BE2C (cell line): ENCODE measurements at places on chromosomes 16 and 17.
A peak's percentile ranks its signal among the peaks of the same experiment; 100 is the strongest.

DNA sequence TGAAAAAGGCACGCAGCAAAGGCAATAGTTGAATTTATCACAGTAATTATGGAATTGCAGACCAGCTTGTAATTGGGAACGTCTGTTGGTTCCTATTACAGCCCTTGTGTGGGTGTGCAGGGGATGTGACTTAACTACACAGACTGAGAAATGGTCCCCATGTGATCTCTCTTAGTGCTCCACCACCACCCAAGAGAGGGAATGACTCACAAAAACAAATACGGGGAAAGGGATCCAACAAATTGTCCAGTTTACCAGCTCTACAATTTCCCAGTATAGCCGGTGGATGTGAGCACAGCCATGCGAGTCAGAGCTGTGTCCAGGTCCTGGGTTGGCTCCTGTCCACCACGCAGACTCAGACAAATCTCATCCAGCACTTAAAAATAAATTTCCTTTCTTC, 337.9 kb downstream of the GRIN2A start:
- DNase-seq, result no peak

- DNase-seq, result peak; percentile 82
Measured at GRCh38 chr16:20866145-20866772, 33.9 kb downstream of the DCUN1D3 start.

GRCh38 chr16:57611181-57611580, 17.2 kb upstream of the ADGRG1 start:
- no peak for DNase-seq

DNA sequence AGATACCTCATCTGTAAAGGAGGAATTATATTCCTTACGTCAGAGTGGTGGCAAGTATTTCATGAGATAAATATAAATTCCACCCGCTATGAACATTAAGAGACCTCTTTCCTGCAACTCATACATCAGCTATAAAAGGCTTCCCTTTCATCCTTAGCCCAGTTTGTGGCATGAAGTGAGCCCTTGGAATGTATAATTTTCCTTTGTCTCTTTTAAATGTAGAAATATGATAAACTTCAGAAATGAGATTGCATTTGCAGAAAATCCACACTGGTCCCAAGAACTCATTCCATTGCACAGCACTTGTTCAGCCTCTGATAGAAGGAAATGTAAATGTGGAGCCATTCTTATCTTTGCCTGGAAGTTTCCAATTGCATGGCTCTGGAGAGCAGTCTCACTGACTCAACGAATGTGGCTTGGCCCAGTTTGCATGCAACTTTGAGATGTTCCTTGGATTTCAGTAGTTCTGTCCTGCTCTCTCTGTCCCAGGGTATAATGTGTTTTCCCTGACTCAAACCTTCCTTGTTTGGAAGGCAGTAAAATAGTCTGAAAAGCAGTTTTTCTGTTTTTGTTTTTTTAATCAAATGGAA, 746.4 kb downstream of the CDH11 start:
- no peak for DNase-seq

GRCh38 chr17:83012200-83012785, 67.1 kb upstream of the METRNL start:
- DNase-seq, result no peak

GRCh38 chr17:42118545-42118944, 2.6 kb downstream of the KAT2A start:
- peak; percentile 62 for DNase-seq

DNA sequence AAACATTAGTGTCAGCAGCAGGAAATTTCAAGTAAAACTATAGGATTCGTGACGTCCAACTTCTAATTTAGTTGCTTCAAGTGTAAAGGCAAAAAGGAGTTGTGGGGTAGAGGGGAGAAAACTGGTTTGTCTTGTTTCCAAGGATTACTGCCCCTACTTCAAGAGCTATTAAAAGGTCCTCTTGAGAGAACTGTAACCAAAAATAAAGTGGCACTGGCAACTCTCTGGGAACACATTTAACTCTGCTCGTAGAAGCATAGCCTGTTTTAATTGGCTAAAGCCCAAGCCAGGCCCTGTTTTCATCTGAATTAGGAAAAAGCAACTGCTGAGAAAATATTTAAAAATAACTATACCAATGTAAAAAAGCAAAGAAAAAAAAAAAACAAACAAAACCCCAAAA, 51.8 kb upstream of the AKAP1 start:
- DNase-seq, result no peak

DNA sequence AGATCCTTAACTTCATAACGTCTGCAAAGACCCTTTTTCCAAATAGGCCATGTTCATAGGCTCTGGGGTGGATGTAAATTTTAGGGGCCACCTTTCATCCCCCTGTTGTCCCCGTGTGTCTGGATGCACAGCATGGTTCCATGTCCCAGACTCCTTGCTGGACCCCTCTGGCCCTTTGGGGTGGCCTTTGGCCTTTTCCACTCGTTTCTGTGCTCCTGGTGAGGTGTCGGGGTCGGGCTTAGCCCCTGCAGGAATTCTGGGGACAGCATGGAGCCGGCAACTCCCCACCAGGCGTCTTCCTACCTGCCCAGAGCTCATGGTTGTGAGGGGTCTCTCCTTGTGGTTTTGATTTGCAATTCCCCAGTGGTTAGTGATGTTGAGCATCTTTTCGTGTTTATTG, 183.5 kb downstream of the SEC14L1 start:
- DNase-seq, result no peak

DNA sequence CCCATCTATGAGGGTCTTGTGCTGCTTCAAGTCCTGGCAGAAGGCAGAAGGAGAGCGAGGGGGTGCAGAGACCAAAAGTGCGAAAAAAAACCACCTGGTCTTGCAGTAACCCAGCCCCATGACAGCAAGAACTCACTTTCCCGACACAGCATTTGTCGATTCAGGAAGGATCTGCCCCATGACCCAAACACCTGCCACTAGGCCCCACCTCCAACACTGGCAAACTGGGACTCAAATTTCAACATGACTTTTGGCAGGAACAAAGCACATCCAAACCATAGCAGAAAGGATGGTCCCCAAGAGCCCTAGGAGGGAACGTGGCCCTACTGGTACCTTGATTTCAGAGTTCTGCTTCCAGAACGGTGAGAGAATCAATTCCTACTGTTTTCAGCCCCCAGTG, 34.7 kb upstream of the KLHDC4 start:
- DNase-seq, result no peak

DNA sequence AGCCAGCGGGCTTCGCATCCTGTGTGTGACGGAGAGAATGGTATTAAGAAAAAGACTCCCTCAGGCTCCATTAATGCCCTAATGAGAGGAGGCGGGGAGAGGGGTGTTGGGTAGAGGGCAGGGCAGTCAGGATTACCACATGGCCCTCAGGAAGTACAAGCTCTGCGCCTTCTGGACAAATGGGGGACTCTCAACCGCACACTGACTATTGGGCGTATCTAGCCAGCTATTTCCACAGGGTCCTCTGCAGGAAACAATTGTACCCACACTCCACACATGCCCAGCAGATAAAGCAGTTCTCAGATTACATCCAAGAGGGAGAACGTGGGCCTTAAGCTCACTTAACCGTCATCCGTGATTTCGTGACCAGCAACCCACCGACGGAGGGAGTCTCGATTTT, 14.7 kb downstream of the NXN start:
- DNase-seq, result no peak

DNA sequence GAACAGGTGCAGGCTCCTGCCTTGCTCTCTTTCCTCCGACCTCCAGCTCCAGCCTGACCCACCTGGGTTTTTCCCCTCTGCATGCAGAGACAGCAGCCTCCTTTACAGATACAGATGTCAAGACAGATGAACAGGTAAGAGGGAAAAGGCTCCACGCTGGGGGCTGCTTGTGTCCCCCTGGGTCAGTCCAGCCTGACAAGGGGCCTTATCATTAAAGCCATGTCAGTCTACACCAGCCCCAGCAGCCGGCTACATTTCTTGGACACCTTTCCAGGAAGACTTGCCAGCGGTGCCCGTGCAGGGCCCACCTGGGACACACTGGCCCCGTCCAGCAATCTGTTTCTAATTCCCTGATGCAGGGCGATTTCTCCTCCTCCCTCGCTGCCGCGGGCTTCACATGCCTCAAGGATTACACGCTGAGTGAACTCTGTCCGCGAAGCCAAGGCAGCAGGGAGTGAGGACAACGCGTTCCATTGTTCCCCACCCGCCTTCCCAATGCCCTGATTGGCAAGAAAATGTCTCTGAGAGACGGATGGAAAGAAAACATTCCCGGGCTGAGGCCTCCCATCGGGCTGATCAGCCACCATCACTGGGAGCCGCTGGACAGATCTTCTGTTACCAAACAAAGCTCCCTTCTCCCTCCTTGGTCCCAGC, 184.7 kb downstream of the C16orf95 start:
- DNase-seq, result no peak

DNA sequence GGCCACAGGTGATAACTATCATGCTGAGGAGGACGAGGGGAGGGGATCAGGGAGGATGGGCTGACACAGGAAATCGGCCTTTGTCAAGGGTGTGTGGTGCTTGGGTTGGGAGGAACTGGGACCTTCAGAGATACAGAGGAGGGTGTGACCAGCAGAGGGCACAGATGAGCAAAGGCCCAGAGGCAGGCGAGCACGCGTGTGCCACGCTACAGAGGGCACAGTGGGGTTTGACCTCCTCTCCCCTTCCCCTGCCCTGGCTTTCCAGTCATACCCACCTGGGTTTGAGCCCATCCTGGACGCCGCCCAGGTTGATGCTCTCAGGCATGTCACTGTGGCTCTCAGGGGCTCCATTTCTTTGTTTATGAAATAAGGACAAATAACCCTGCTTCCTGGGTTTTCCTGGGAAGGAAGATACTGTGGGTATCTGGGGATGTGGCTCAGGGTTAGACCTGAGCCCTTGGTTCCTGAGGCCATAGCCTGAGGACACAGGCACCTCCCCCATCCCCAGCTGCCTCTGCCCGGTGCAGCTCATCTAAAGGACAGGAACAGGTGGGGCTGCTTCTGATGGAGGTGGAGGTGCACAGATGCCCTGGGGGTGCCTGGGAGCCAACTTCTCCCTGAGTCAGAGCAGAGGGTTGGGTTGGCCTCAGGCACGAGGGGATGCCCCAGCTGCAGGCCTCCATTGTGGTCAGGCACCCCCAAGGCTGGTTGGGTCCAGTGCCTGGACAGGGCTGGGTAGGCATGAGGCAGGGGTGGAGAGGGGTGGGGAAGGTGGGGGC, 51.8 kb downstream of the BEAN1 start:
- peak; percentile 75 for DNase-seq

DNA sequence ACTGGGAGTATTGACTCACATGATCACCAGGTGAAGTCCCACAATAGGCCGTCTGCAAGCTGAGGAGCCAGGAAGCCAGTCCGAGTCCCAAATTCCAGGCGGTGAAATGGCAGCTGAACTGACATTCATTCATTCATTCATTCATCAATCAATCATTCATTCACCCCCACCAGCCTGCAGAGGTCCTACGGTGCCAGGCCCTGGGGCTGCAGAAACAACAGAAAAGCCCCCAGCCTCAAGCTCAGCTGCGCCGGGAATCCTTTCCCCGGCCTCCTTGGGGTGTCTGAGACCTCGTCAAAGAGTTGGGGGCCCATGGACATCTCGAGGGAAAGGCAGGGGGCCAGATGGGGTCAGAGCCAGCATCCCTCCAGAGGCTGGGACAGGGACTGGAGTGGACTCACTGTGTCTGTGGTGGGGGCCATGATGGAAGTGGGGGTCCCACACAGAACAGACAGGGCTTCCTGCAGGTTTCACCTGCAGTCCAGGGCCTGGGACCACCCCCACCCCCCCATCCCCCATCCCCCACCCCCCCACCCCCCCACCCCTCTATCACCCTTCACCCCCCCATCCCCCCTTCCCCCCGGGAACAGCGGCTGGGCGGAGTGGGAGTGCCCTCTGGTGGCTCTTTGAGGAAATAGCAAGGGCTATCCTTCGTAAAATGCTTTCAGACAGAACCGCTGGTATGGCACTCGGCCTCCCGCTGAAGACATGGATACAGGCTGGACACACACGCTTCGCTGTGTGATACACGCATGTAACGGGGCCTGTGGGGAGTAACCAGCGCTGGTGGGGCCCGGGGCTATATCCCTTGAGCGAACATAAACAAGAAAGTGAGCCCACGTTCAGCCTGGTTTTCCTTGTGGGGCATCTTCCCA, 8.5 kb upstream of the ZC3H18 start:
- DNase-seq, result peak; percentile 69

DNA sequence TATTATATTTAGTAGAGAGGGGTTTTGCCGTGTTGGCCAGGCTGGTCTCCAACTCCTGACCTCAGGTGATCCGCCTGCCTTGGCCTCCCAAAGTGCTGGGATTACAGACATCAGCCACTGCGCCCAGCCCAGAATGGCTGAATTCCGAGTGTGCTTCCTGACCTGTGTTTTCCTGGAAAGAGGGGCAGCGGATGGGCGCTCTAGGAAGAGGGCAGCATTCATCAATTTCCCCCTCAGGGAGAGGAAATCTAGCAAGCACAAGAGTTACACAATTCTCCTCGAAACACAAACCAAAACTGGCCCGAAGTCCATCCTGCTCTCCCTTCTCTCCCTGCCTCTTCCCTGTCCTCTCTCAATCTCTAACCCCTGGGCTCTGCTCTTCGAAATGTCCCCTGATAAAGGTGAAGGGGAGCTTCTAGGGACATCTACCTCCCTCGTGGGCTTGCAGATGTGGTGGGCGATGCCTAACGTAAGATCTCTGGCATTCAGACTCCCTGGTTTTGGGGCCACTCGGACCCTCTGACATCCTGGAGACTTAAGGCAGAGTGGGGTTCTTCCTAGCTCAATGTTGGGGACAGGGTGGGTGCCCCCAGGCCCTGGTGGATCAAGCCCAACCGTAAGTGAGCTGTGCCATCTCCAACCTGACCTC, 1.0 kb downstream of the IL27 start:
- DNase-seq, result no peak

DNA sequence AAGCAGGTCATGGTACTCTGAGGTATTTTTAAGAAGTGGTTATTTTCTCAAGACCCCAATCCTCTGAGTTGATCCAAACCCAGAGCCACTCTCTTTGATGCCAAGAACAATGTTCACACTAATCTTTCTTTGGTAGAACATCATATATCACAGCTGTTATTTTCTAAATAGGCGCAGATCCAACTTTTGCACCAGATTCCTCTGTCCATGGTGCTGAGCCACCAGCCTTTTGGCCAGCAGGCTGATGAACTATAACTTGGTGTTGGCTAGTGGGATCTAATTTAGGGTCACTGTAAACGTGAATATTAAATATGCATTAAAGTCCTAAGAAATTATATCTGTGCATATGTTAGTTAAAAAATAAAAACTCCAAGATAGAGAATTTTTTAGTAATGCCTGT, 7.0 kb upstream of the ZKSCAN2 start:
- no peak for DNase-seq

- DNase-seq, result peak; percentile 81
Measured at GRCh38 chr16:68064791-68065365, 20.3 kb upstream of the NFATC3 start.

- no peak for DNase-seq
Measured at GRCh38 chr16:10388988-10389387, 3.1 kb downstream of the ATF7IP2 start.

DNA sequence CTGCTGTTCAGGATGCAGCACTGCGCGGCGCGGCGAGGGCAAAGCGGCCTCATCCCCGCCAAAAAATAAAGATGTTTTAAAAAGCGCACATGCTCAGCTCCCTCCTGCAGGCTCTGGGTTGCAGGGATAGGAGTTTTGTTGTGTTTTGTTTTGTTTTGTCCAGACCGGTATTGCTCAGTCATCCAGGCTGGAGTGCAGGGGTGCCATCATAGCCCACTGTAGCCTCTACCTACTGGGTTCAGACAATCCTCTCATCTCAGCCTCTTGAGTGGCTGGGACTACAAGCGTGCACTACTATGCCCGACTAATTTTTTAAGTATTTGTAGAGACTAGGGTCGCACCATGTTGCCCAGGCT, 636 bp downstream of the WWOX start:
- no peak for DNase-seq
